Stimulated activated CD4-positive, alpha-beta T cell treated with anti-CD3 and anti-CD28 coated beads, Interleukin-4, amount 100 ng/mL, for 4 hours (primary cell): ENCODE measurements at places on chromosomes 4 and X.

GRCh38 chrX:38249965-38250364 is 29.3 kb upstream of the SRPX start:
- DNase-seq: no peak

- DNase-seq: no peak
Measured at GRCh38 chr4:105633241-105633640, 75.2 kb downstream of the INTS12 start.

- DNase-seq: no peak
Measured at GRCh38 chr4:168777277-168777965, 232.6 kb downstream of the CBR4 start.

DNA sequence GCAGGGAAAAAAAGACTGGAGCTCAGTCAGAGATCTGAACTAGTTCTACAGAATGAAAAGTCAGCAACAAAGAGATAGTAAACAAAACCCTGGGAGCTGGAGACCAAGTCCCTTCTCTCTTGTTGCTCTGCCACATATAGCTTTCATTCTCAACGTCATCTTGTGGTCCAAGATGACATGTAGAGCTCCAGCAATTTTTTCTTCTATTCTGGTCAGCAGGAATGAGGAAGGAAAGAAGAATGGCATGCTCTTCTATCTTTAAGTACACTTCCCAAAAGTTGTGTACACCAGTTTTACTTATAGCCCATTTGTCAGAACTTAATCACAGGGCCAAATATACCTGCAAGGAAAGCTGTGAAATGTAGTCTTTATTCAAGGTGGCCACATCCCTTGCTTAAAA is 45.6 kb downstream of the RAP2C start:
- DNase-seq: no peak

DNA sequence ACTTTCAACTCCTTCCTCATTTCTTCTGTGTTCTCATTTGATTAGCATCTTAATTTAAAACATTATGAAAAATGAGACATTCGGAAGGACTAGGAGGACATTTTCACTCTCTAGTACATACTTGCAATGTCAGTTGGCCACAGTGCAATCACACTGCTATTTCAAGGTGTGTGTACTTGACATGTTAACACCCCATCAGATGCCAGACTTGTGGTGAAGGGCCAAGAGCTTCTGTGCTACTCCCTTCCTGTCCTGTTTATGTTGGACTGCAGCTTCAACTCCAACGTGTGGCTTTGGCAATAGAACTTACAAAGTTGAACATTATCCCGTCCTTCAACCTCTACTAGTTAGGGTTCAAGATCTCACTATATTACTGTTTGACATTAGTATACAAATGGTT is 221.0 kb downstream of the PALLD start:
- no peak for DNase-seq

DNA sequence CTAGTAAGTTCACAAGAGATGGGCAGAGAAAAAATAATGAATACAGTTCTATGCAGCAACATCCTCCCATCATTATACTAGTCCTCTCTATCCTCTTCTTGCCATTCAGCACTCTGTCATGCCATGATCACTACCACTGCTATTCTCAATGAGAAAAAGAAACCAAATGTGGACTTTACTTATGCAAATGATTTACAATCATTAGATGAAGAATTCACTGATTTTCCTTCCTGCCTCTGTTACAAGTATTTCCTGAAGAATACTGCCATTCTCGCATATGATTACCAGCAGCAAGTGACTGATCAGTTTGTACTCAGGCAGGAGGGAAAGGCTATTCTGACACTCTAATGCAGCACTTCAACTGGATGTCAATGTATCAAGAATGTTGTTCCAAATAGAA is 50.3 kb downstream of the WDFY3 start:
- DNase-seq: no peak

DNA sequence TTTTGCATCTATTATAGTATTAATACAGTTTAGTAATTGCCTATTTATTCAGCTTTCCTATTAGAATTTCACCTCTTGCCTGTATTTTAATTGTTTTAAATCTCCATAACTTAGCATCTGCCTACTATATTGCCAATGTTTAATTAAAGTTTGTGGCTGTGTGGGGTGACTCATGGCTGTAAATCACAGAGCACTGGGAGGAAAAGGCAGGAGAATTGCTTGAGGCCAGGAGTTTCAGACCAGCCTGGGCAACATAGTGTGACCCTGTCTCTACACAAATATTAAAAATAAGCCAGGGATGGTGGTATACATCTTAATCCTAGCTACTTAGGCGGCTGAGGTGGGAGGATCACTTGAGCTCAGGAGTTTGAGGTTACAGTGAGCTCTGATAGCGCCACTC is 14.5 kb upstream of the CCSER1 start:
- no peak for DNase-seq
